ENCODE measurements at places on chromosomes 16 and 17.
A peak's percentile ranks its signal among the peaks of the same experiment; 100 is the strongest.

DNA sequence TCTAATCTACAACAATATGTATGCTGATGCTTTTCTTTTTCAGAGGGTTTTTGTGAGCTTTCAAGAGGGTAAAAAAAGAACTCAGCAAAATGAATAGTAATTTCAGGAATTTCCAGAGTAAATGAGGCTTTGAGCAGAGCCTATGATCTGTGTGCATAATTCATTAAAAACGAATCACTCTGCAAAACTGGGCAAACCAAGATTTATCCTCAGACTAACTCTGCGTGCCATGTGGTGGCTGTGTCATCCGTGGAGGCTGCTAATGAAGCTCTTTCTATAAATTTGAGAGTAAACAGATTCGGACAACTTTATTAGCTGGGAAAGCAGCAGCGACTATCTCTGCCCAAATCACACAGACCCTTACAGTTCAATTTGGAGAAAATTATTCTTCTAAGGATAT lies 83.8 kb downstream of the FOXL1 start:
- no peak for DNase-seq

- DNase-seq = peak; percentile 36
Observed at GRCh38 chr16:23435500-23435899, 17.5 kb downstream of the COG7 start.

GRCh38 chr17:39058524-39058923 lies 91.3 kb upstream of the FBXO47 start:
- DNase-seq = no peak

DNA sequence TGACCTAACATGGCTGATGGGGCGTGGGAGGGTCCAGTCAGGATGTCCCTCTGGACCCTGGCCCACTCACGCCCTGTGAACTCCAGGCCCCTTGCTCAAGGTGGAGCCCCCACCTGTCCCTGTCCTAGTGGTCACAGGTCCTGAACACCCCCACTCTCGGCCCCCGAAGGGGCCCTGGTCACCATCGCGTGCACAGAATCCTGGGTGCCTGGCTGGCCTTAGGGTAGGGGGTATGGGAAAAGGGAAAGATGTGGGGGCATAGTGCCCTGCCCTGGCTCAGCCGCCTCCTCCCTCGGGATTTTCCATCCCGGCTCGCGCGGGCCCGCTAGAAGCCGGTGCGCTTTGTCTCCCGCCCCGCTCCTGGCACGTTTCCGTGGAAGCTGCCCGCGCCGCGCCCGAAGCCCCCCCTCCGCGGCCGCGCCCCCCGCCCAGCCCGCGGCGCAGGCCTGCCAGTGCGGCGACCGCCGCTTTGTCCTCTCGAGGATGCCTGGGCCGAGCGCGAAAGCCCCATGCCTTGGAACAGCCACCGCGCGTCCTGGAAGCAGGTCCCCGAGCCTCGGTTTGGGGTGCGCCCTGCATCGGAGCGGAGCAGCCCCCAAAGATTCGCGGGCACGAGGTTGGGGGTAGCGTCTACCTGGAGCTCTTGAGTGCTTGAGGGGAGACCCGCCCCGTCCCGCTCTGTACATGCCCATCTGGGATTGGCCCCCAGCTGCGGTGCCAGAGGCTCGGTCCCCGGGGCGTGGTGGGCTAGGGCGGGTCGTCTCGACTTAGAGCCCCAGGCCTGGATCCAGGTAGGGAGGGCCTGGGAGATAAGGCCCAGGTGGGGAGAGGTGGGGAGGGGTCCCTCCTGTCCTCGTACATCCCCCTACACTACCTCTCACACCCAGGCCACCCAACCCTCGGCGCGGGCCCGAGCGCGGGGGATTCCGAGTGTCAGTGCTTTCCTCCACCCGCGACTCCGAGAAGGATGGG lies 1.3 kb downstream of the SMPD3 start:
- no peak for DNase-seq

DNA sequence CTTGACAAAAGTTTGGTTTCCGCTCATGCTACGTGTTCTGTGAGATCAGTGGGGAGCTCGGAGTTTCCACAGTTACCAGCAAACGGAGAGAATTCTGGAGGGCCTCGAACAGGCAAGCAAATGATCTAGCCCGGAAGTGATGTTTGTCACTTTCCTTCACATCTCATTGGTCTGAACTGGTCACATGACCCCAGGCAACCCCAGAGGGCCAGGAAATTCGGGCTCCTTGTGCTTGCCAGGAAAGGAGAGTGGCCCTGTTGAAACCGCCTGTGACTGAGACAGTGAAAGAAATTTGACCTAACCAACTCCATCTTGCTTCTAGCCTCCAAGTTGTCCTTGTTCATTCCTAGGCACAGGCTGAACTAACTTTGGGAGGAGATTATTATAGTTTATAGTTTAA lies 23.0 kb downstream of the SPPL2C start:
- no peak for DNase-seq

- DNase-seq = no peak
Observed at GRCh38 chr16:85863384-85863774, 35.6 kb upstream of the IRF8 start.

DNA sequence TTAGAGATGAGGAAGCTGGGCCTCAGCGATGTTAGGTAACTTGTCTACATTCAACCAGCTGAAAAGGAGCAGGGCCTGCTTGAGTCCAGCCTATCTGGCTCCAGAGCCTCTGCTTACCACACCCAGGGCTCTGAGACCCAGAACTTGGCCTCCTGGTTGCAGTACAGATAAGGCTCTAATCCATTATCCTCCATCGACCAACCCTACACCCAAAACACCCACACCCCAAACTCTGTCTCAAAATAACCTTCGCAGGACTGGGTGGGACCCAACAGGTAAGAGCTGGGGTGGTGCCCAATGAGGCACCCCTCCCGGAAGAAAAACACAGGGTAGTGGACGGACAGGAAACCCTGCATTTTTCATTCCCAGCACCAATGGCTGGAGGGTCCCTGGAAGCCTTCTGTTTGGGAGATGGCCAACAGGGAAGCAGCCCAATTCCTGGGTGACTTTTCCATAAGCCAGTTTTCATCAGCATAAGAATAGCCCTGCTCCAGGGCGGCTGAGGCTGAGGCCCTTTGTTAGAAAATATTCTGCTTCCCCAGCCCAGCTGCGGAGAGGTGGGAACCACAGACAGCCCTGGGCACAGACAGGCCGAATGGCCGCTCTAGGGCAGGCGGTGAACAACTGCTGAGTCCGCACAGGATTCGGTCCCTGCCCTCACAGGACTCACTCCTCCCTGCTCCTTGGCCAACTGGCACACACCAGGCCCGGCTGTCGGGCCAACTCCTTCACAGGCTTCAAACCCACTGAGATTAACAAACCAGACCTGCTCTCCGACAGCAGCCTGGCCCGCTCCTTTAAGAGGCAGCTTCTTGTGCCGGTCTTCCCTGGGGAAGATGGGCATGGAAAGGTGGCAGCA lies 9.8 kb downstream of the SMIM5 start:
- DNase-seq = no peak

DNA sequence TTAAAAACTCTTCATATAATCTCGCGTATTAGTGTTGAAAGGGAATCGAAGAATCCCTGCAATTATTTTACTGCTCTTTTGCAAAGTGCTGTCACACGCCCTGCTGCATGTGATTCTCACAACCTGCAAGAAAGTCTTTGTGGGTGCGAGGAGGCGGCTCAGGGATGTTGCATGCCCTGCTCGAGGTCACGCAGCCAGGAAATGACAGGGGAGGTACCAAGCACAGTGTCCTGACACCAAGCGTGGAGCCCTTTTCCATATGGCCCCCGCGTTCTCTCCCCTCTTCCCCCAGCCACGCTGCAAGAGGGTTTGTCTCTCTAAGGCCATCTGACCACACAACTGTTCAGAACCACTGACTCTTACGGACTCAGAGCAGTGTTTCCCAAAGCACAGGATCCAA lies 37.6 kb downstream of the OR3A1 start:
- no peak for DNase-seq

- DNase-seq = no peak
Observed at GRCh38 chr17:10879190-10879836, 41.4 kb upstream of the PIRT start.

DNA sequence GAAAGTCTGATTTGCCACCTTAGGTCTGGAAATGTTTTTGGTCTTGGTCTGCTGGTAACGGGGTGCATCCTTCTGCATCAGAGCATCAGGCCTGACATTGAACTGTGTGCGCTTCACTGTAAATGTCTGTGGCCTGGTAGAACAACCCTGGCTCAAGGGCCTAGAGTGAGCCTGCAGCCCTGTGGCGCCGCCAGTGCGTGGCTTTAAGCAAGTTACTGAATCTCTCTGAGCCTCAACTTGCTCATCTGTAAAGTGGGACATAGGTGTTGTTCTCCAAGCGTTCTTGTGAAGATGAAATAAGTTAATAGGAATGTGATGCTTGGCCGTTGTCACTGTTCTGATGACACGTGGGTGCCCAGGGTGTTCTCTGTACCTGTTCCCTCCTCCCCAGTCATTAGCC lies 127.6 kb upstream of the CIBAR2 start:
- DNase-seq = no peak

DNA sequence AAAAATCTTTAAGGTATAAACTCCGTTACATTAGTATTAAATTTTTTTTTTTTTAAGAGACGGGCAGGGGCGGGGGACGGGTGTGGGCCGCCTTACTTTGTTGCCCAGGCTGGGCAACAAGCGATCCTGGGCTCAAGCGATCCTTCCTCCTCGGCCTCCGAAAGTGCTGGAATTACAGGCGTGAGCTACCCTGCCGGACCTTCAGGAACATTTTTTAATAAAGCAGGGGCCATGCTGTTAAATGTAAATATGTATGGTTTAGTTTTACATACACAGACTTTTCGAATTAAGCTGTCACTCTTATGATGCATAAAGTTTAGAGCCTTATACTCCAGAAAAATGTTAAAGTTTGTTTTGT lies 2.4 kb downstream of the PPM1D start:
- no peak for DNase-seq

DNA sequence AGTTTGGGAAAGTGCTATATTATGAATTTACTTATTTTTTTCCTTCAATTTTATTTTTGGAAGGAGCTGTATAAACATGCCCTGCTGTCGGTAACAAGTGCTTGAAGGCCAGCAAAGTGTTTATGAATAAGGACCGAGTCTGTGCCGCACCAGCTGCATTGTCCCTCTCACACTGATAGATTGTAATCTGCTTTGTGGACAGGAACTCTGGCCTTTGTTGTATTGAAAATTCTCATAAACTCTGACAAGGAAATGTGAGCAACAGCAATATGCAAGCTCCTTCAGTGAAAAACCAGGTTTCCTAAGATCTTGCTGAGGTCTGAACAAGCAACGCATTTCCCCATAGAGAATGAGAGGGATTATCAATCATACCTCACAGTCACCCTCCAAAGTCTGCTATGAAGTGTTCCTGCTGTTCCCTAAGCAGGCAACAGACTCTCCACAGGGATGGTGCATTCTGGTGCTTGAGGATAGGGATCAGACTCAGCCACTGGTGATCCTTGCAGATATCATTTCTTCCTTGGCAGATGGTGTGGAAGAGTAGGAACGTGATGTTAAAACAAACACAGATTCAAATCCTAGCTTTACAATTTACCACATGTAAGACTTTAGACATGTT lies 109.6 kb downstream of the KCNJ2 start:
- DNase-seq = no peak

DNA sequence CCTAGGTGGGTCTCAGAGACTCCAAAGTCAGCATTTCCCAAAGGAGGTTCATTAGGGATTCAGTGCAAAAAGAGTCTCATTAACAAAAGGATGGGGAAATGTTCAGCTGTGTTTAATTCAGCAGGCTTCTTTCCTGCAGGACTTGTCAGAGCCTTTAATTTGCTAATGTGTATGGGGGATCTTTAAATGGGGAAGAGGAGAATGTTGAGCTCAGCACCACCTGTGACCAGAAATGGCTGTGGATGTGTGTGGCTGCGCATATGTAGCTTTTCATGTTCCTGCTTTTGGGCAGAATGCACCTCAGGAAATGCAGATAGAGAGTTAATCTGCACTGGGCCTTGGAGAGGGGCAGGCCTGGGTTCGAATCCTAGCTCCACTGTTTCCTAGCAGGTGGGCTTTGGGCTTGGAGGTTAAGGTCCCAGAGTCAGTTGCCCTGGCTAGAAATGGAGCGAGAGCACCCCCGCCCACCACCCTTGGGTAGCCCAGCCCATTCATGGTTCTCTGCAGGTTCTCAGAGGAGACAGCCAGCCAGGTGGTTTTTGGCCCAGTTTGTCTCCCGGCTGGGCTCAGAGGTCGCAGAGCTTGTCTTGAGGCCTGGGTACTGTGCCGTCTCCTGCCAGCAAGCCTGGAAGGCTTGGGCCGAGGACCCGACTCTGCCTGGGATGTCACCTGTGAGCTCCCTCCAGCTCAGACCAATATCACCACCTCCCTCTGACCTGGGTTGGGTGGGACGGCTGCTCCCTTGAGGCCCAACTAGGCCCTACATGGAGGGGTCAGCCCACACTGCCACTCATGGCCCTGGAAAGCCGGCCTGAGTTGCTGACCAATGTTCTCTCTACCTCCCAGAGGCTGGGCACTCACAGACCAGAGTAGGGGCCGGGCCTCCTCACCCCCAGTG lies 9.3 kb downstream of the ADCY7 start:
- no peak for DNase-seq

- DNase-seq = no peak
Observed at GRCh38 chr17:17090642-17091103, 48.4 kb downstream of the MPRIP start.

- DNase-seq = no peak
Observed at GRCh38 chr17:7982666-7983065, 19.7 kb upstream of the GUCY2D start.

DNA sequence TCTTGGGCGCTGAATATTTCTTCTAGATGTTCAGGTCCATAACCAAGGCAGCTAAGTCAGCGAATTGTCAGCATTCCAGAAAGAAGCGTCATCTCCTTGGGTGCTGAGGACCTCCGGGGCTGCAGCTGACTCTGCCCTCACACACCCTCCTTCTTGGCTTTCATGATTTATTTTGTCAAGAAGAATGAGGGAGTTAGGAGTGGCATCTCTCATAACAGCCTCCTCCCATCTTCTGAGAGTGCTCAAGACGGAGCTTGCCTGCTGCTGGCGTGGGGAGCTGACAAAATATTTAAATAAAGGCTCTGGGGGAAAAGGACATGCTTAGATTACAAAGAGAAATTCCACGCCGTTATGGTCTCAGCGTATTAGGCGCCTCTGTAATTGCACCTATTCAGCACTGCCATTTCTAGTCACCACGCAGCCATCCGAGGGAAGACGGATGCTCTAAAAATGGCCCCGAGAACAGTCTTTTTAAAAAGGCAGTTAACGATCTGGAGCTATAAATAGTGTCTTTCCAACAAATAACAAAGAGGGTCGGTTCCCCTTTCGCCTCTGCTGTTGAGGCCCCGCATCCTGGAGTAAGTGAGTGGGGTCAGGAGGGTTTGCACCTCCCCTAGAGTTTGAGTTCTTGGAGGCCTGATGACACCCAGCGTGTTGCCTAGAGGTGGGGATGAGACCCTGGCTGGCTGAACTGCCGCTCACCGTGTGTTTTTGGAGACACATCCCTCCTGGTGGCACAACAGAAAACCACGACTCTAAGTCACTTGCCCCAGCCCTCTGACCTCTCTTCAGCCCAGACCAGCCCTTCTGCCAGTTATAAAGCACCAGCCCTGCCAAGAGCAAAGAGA lies 187.0 kb downstream of the CCDC182 start:
- no peak for DNase-seq

All from activated T-cell treated with anti-CD3 and anti-CD28 coated beads for 4 hours (primary cell).